Inflammatory macrophage treated with lipopolysaccharide for 4 hours (primary cell): ENCODE measurements at places on chromosomes 13 and 19.

GRCh38 chr13:114202581-114202980 is 23.5 kb downstream of the CFAP97D2 start:
- no peak for DNase-seq

DNA sequence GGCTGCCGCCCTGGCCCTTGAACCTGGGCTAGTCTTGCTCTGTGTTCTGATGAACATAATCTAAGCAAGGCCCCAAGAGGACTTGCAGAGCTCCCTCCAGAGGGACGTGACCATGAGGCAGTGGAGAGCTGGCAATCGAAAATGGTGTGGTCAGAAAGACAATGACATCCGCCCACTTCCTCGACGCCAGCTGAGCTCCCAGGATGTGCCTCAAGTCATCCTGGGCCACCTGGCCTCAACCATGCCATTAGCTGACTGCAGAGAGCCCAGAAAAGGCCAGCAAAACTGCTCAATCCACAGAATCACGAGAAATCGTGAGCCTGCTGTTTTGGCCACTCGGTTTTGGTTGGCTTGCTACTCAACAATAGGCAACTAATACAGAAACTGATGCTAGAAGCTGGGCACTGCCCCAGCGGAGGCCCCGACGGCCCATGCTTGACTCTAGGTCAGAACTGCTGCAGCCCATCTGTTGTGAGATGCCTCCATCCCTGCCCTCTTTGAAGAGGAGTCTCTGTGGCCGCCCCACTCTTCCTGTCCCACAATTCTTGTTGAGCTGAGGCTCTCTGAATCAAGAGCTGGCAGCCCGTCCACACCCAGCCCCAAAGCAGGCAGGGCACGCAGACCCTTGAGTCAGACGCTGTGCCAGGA is 53.3 kb downstream of the STK24 start:
- no peak for DNase-seq

DNA sequence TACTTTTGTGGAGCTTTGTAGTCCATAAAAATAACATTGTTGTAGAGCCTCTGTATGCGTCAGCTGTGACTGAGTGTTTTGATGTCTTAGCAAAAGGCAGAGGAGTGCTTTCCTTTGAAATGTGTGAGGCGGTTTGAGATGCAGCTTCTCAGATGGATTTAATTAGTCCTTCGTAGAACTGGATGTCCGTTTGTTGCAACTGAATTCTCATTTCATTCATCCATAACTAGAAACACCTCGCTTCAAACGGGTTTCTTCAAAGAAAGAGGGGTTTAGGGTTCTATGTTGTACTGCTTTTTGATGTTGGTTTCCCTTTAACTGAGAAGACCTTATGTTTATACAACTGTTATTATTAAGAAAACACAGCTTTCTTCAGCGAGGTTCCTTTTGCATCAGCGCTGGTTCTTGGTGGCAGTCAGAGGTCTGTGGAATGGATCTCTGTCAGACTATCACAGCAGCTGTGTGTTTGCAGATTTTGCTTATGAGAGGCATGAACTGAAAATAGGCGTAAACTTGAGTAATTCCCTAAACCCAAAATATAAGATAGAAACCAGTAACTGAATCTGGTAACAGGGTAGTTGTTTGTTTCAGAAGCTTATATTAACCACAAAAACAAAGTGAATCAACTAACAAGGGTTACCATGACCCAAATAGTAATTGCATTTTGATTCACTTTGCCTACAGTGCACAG is 194.4 kb downstream of the GGACT start:
- no peak for DNase-seq

DNA sequence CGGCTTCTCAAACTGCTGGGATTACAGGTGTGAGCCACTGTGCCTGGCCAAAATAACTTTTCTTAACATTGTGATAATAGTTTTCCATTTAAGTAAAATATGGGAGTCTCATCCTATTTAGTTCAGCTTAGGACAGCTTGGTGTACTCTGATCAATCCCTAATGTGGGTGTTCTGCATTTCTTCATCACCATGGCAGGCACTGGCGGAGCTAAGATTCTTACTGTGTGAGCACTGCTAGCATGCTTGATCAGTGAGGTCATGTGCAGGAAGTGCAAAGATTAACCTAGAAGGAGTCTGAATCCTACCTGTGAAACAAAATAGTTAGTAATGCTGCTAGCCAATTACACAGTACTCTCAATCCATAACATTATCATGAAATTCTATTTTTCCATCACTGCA is 1684.2 kb upstream of the SLC10A2 start:
- no peak for DNase-seq

DNA sequence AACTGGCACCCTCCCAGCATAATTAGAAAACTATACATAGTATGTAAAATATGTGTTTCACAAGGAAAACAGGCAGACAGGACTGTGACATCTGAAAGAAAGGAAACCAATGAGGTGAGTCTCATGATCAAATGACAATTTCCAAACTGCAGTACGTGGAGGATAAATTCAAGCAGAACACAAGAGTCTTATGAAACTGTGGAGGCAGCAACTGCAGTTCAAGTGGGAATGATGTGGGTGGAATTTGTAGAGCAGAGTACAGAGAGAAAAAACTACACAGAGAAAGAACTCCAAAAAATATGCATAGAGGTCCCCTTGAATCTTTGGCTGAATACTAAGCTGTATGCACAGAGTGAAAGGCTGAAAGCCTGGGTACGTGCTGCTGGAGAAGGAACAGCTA is 9.7 kb downstream of the SIGLEC6 start:
- peak; percentile 43 for DNase-seq

DNA sequence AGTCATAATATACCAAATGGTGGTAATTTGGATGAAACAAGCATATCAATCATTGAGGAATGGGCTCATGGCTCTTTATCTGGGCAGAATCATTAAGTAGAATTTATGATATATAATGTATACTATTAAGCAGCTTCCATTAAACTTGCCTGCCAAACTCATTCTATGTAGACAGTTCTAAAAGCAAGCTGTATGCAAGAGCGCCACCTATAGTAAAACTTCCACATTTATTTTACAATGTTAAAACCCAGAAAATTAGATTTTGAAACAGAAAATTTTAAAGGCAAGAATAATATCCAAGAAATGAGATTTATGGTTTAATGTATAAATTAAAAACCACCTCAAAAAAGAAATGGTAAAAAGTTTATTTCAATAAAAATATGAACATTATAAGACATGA is 161.5 kb downstream of the MZT1 start:
- DNase-seq = peak; percentile 41

DNA sequence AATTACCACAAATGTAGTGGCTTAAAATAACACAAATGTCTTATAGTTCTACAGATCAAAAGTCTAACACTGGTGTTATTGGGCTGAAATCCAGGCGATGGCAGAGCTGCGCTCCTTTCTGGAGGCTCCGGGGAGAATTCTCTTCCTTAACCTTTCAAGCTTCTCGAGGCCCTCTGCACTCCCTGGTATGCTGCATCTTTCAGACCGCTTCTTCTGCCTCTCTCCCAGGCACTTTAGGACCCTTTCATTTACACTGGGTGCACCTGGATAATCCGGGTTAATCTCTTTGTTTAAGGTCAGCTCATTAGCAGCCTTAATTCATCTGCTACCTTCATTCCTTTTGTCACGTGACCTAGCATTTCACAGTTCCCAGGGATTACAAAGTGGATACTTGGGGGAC is 211.3 kb upstream of the RFC3 start:
- DNase-seq = no peak

DNA sequence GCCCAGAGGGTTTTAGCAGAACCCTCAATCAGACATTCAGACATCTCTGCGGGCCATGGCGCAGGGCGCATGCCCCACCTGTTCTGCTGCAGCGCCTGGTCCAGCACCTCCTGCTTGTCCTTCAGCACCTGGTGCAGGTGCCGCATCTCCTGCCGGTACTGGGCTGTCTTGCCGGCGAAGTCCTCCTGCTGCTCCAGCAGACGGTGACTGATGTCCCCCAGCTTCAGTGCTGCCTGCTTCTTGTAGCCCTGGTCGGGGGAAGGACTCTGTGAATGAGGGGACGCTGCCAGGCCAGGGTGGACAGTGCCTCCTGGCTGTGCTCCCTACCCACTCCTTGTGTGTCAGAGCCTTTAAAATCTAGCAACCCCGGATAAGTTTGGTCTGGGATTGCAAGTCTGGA is 12.2 kb upstream of the SLC7A9 start:
- DNase-seq = no peak

GRCh38 chr19:310141-310651 is 19.0 kb upstream of the PLPP2 start:
- no peak for DNase-seq

DNA sequence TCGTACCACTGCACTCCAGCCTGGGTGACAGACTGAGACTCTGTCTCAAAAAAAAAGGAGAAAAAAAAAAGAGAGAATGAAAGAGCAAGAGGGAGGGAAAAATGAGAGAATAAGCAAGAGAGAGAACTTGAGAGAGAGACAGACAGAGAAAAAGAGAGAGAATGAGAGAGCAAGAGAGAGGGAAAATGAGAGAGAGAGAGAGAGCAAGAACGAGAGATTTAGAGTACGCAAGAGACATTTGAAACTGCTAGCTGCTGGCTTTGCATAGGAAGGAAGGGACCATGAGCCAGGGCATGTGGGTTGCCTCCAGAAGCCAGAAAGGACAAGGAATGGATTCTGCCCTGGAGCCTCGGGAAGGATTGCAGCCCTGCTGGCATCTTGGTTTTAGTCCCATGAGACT is 9.6 kb upstream of the ADGRE1 start:
- no peak for DNase-seq

- DNase-seq = no peak
Measured at GRCh38 chr13:113109151-113110047, 3.8 kb downstream of the F7 start.

DNA sequence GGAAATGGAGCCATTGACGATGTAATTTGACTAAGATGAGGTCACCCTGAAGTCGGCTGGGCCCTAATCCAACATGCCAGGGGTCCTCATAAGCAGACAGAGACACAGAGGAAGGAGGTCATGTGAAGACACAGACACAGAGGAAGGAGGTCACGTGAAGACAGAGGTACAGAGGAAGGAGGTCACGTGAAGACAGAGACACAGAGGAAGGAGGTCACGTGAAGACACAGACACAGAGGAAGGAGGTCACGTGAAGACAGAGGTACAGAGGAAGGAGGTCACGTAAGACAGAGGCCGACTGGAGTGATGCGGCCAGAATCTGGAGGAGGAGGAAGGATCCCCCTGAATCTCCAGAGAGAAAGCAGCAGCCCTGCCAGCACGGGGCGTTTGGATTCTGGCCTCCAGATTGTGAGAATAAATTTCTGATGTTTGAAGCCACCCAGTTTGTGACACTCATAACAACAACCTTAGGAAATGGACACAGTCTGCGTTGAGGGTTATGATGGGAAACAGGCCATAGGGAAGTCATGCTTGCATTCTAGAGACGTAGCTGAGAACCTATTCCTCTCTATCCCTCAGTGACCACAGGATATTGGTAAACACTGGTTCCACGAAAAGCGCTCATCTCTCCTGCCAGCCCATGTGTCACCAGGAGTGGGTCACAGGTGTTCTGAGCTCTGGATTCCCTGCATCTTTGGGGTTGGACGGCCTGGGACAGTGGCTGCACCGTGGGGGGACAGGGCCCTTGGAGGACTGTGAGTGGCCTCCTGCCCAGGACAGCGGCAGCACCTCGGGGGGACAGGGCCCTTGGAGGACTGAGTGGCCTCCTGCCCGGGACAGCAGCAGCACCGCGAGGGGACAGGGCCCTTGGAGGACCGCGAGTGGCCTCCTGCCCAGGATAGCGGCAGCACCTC is 108.5 kb downstream of the SOX1 start:
- DNase-seq = no peak

- no peak for DNase-seq
Measured at GRCh38 chr13:41505209-41505835, 48.0 kb downstream of the RGCC start.

DNA sequence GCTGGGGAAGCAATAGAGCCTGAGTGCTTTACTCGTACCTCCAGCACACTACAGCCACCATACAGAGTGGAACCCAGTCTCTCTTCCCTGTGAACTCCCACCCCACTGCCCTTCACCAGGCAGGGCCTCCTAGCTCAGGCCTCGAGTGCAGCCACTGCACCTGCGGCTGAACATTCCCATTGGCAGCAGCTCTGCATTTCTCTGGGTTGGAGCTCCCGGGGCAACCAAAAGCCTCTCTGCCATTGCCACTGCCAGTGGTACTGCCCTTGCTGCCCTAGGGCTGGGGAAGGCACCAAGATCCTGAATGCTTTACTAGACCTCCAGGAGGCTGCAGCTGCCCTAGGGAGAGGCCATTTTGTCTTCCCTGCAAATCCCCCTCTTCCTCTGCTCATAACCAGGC is 266.8 kb downstream of the TDRD3 start:
- no peak for DNase-seq

DNA sequence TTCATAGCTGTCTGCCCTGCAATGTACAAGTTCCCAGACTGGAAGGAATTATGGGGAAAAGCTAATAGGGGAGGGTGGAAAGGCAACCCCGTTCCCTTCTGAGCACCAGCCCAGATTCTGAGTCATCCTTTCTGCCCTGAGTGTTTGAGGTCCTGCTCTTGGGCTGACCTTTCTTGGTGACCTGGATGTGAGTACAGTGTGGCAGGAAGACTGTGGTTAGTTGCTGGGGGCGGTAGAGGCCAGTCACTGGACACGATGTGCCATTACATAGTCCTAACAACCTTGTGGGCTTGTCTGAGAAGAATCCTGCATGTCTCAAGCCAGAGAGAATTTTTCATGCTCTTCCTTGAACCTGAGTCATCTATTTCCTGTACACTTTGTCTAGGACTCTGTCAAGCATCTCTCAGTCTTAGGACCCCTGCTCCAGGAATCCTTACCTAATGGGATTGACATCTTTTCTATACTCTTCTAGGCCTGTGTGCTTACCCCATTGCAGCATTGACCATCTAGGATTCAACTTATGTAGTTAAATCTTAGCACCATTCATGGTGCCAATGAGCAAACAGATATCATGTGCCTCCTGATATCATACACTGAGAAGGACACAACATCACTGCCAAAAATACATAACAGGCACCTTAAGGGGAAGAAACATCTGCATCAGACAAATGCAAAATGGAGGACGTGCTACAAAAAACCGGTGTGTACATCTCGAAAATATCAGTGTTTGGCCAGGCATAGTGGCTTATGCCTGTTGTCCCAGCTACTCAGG is 8.1 kb upstream of the ANGPTL4 start:
- DNase-seq = peak; percentile 96

DNA sequence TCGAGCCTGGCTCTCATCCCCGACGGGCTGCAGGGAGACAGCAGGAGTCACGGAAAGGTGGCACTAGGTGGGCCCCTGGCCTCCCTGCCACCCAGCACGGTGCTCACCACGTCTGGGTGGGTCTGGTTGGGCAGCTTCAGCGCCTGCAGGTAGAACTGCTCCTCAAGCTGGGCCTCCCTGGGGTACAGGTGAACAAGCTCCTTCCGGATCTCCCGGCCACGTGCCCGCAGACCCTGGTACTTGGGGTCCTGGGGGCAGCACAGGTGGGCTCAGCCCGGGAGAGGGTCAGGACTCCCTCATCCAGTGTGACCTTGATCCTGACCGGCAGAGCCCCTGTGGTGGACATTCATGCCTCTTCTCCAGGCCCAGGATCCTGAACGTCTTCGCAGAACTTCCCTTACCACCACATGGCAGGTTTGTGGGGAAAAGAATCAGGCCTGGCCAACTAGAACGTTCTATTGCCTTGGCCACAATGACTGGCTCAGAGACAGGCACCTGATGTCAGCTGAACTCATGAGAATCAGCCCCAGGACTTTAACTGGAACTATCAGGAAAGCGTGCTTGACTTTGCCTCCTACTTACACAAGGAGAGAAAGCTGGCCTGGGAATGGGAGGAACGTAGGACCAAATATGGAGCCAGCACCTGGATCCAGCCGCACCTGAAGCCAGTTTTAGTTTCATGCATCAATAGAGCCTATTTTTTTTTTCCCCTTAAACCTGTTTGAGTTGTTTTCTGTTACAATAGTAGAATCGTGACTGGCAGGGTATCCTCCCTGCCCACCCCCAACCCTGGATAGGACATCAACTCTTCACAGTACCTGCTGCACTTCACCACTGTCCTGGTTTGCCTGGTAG is 8.9 kb downstream of the SARS2 start:
- DNase-seq = no peak
